Activated CD4-positive, alpha-beta memory T cell treated with anti-CD3 and anti-CD28 coated beads, Interleukin-2, amount 10 ng/mL, durations not matched to agents 7 days and 5 days (primary cell): ENCODE measurements at places on chromosomes 2 and 18. TPM values are rescaled to one million over a fixed set of nuclear protein-coding genes. Genes with fewer than 3 reads are reported as not detected.

Gene PROC
- not detected for total RNA-seq

Gene FAM161A
- 2.5 TPM for total RNA-seq

Gene ASTL
- total RNA-seq: 0.53 TPM

Gene STPG4
- 0.13 TPM for total RNA-seq

Gene HADHB
- total RNA-seq: 72.6 TPM

Gene ITGB6
- total RNA-seq: not detected

Gene DHRS9
- not detected for total RNA-seq

Gene BCL11A
- total RNA-seq: not detected

Gene OTOF
- 22.2 TPM for total RNA-seq

Gene GCG
- total RNA-seq: not detected

Gene STEAP3
- not detected for total RNA-seq

Gene GPR45
- not detected for total RNA-seq

Gene CD8B2
- total RNA-seq: not detected

Gene PLA2R1
- not detected for total RNA-seq

Gene INHA
- not detected for total RNA-seq

Gene LINC00305
- not detected for total RNA-seq

Gene LYPD6B
- total RNA-seq: not detected

Gene ADCYAP1
- not detected for total RNA-seq
